Stimulated activated CD4-positive, alpha-beta T cell treated with anti-CD3 and anti-CD28 coated beads, Interleukin-15, amount 100 ng/mL, for 1 hour (primary cell): ENCODE measurements at places on chromosomes 4 and X.

DNA sequence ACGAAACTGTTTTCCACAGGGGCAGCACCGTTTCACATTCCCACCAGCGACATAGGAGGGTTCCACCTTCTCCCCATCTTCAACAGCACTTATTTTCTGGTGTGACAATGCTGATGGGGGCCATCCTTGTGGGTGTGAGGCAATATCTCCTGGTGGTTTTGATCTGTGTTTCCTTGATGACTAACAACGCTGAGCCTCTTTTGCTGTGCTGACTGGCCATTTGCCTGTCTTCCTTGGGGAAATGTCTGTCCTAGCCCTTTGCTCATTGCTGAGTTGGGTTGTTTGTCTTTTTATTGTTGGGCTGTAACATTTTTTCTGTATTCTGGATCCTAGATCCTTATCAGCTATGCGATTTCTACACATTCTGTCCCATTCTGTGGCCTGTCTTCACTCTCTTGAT, 33.7 kb downstream of the ATP2B3 start:
- no peak for DNase-seq

DNA sequence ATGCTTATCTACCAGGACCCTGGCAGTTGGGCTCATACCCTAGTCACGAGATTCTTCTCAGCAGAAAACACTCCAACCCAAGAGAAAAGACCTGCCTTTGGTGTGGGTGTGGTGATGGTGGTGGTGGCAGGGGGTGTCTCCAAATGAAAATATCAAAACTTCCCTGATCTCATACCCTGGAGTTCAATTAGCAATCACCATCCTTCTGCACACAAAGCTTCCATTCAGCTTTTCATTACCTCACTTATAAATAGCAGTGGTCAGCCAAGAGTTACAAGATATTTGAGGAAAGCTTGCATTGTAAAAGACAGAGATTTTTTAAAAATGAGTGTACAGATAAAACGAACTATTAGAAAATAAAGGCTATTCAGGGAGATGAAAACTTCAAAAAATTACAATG, 580.8 kb upstream of the MAGEB2 start:
- no peak for DNase-seq

GRCh38 chr4:177687117-177687516, 244.9 kb upstream of the AGA start:
- no peak for DNase-seq

DNA sequence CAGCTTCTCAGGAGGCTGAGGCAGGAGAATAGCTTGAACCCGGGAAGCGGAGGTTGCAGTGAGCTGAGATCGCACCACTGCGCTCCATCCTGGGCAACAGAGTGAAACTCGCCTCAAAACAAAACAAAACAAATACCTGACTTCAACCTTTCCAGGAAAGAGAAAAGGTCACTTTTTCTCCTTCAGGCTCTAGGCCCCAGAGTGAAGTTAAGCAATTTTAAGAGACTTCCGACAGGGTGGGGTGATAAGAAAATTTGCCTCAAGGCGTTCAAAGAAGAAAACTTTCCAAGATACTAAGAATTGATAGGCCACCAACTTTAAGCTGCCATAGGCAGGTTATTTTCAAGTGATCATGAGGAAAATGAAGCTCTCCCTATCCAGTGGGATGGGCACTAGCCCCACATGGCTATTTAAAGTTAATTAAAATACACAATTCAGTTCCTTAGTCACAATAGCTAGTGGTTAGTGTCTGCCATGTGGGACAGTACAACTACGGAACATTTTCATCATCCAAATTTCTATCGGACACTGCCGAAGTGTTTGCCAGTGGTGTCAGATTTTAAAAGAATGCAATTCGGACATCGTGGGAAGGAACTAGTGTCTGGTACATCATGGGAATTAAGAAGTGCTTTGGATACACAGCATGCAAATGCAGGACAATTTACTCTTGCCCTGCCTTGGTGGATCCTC, 33.0 kb downstream of the SMS start:
- DNase-seq: no peak

GRCh38 chr4:119016636-119017035, 119.0 kb upstream of the MYOZ2 start:
- DNase-seq: no peak

- no peak for DNase-seq
Observed at GRCh38 chr4:57318703-57319102, 208.5 kb upstream of the IGFBP7 start.

DNA sequence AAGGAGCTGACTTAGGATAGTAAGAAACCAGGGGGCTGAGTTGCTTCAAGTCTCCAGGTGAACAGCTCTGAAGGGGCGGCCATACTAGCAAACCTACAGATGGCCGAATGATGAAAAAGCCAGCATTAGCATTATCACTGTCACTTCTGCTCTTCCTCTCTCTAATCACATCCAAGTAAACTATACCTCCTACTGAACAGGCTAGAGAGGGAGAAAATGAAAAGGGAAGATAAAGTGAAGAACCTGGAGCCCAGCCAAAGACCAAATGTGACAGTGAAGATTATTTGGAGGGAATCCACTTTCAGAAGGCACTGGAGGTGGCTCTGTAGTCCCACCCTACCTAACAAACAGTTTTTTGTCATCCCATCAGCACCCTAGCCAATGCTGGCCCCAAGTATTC, 50.4 kb upstream of the PRPS1 start:
- no peak for DNase-seq

GRCh38 chr4:121648516-121648915, 48.3 kb downstream of the ANXA5 start:
- no peak for DNase-seq

- DNase-seq: no peak
Observed at GRCh38 chrX:139581068-139581467, 50.5 kb downstream of the F9 start.

GRCh38 chrX:10660171-10660570, 39.8 kb upstream of the MID1 start:
- DNase-seq: no peak

- no peak for DNase-seq
Observed at GRCh38 chrX:45233531-45233930, 32.9 kb upstream of the DIPK2B start.

GRCh38 chr4:79049840-79050540, 110.8 kb upstream of the PAQR3 start:
- DNase-seq: no peak

DNA sequence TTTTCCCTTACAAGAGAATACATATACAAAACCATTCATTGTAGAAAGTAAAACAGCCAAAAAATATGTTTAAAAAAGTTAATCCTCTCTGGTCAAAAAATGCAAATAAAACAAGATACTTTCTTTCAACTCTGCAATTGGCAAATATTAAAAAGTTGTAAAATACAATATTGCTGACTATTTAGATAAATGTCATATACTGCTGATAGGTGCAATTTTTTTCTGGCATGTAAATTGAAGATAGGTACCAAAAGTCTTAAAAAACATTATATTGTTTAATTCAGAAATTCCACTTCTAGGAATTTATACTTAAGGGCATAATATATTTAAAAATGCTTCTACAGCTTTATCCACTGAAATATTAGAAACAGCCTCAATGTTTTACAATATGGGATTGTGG, 66.4 kb upstream of the TLL1 start:
- no peak for DNase-seq

DNA sequence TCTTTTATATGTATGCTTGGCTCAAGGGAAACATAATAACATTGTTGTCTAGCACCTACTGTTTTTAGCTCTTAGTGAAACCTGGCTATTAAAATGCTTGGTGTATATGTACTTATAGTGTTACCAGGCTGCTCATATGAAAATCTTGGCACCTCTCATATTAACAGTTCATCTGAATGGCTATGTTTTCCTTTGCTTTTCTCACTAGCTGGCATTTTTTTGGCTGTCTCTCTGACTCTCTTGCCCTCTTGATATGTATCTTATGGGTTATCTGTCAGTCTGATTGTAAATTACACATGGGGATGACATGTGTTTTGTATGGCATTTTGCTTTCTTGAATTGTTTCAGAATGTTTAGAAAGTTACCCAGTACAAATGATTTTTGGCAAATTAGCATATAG, 158.0 kb downstream of the ARHGAP24 start:
- no peak for DNase-seq

- DNase-seq: no peak
Observed at GRCh38 chrX:7110821-7111276, 36.7 kb upstream of the STS start.

DNA sequence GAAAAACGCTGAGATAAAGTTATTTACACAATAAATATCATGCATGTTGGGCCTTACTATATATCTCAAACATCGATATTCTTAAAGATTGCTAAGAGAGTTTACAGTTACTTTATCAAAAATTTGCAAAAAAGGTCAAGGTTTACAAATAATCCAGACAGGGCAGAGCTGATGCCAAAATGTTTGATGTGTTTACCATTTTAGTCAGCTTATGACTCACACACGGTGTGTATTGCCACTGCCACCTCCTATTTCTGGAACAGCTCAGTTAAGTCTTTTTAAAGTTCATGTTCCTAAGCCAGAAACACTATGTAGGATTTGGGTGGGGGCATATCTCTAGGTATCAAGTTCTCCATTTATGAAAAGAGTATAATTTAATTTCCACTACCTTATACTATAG, 580.6 kb downstream of the INPP4B start:
- no peak for DNase-seq

DNA sequence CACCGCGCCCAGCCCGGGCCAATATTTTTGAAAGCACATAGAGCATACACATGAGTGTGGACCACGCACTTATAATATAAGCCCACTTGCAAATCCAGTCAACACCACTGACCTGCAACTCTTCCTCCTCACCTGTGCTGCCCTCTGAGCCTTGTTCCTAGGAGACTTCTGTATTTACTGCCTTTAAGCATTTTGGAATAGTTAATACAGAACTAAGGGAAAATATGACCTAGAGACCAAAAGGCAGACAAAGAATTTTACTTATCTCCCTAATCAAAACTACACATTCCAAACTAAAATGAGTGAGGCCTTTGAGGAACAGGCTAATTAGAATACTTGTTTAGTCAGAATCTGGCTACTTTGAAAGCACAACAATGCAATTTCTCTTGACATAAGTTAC, 89.1 kb downstream of the RELL1 start:
- DNase-seq: no peak

- peak; percentile 27 for DNase-seq
Observed at GRCh38 chr4:7828011-7828720, 111.5 kb downstream of the AFAP1 start.

- no peak for DNase-seq
Observed at GRCh38 chr4:72744103-72744725, 175.2 kb upstream of the ADAMTS3 start.

DNA sequence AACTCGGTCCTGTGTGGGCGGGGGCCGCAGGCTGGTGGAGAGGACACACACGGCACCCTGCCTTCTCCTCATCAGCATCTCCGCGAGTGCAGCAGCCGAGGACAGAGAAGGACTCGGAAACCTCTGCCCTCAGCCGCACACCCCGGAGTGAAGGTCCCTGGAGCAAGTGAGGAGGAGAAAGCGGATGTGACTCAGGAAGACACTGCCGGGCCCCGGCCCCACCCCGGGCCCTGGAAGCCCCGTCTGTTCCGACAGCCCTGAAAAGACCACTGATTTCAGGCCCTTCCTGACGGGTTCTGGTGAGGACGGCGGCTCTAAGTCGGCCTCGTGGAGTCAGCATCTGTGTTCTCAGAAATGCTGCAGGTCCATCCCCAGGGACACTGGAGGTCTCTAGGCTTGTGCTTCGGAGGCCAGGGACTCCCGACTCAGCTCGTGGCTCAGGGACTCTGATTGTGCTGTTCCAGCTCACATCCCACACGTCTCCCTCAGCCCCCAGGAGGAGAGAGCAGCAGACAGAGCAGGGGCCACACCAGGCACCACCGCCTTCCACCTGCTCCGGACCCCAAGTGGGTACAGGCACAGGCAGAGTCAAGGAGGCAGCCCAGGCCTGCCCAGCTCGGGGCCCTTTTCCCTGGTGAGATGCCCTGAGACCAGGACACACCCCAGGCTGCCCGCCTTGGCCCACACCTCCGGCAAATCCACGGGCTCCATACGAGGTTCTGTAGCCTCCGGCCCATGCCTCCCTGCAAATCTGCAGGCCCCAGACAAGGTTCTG, 134.5 kb upstream of the NKX1-1 start:
- no peak for DNase-seq

- no peak for DNase-seq
Observed at GRCh38 chrX:17495052-17495451, 120.1 kb downstream of the NHS start.

DNA sequence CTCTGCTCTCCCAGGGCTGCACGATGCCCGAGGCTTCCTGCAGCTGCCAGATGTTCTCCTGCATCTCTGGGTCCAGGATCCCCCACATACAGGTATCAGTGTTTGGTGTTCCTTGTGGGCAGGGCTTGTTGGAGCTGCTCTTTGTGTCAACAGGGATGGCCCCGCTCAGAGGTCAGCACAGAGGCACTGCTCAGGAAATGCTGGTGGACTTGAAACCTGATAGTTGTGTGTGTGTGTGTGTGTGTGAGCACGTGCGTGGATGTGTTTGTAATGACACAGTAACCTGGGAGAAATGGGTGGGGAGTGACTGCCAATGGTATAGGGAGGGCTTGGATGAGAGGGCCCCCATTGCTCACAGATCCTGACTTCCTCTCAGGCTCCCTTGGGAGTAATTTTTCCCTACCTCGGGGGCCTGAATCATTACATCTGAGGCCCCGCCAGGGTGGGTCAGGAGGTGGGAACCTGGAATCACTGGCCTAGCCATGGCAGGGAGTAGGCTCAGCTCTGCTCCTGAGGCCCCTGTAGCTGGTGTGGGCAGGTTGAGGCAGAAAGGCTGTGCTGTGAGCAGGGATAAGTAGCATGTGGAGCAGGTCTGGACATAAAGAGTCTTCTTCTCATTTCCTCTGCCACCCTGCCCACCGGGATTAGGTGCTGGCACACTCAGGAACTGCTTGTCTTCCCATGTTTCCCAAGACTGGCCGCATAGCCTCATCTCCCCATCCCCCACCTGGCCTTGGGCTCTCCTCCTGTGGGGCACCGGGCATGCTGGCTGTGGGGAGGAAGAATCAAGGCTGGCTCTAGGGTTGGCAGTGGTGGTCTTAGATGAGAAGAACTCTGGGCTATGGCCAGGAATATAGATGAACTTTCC, 2.5 kb upstream of the EFNB1 start:
- DNase-seq: no peak

DNA sequence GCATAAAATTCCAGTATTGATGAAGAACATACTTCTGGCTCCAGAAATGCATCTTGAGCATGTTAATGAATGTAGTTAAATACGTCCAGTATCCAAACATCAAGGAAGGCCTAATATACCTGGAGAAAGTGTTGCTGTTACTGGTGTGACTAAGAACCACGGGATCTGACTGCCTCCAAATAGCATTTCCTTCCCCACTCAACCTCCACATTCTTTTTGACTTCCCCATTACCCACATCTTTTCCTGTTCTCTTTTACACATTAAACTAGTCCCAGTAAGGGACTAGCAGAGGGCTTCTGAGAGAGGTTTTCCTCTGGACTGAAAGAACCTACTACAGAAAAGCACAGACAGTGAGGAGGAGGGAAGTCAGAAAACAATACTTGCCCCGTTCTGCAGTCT, 482.8 kb upstream of the HTR2C start:
- DNase-seq: no peak

GRCh38 chrX:96538104-96538725, 146.4 kb upstream of the DIAPH2 start:
- DNase-seq: no peak

GRCh38 chr4:2583092-2583491, 46.6 kb downstream of the FAM193A start:
- no peak for DNase-seq

- DNase-seq: peak; percentile 4
Observed at GRCh38 chrX:119605464-119606279, 552 bp downstream of the NKRF start.
